ENCODE measurements at places on chromosomes 1 and 21.

DNA sequence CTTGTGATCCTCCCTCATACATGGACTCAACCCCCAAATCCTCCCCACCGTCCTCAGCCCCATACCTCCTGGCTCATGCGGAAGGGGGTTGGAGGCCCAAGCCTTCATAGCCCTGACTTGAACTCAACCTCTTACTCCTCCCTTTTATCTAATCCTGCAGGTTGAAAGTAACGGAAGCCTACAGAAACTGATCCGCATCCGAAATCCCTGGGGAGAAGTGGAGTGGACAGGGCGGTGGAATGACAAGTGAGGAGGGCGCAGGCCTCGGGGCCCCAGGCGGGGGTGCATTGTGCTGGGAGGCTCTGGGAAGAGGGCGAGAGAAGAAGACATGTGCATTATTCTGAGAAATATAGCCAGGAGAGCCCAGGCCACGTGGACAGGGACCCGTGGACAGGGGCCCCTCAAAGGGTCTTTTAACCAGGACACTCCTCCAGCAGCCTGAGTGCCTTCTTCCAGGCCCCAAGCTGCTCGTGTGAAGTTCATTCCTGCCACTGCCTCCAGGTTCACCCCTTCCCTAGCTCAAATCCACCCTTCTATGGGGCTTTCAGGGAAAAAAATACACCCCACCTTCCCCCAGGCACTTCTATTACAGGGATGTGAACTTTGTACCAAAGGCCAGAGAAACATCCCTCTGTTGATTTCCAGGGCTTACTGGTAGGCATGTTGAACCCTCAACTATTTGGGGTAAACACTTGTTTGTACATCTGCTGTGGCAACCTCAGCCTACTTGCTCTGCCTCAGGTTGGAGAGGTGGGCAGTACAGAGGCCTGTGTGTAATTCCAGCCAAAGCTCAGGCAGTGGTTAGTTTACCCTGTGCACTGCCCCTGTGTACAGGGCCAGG is 38.6 kb downstream of the CAPN2 start:
- no peak for DNase-seq

GRCh38 chr1:114342376-114342775 is 168.6 kb downstream of the TRIM33 start:
- DNase-seq, result no peak

- DNase-seq, result no peak
Observed at GRCh38 chr1:241717975-241718374, 65.9 kb downstream of the WDR64 start.

DNA sequence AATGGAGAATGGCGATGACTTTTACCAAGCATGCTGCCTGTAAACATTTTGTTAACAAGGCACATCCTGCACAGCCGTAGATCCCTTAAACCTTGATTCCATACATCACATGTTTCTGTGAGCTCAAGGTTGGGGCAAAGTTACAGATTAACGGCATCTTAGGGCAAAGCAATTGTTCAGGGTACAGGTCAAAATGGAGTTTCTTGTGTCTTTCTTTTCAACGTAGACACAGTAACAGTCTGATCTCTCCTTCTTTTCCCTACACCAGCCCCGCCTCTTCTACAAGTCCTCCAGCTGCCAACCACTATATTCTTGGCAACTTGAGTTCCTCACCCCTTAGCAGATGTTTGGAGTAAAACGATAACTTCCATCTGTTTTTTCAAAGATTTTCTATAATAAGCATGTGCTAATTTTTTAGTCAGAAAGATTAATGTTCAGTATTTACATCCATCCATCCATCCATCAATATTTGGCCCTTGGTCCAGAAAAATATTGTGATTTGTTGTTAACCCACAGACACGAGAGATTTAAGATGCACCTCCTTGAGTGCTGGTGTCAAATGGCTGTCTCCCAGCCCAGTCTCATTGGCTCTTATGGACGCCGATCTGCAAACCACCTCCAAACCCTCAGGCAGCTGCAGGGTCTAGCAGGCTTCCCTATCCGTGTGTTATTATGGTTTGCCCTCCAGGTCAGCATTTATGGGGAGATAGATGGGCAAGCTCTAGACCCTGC is 3.8 kb downstream of the DNALI1 start:
- no peak for DNase-seq

GRCh38 chr1:99268021-99268420 is 3.7 kb downstream of the PLPPR4 start:
- no peak for DNase-seq

- DNase-seq, result no peak
Observed at GRCh38 chr1:15882665-15883064, 35.2 kb downstream of the SPEN start.
